ENCODE measurements at places on chromosomes 4 and X.

DNA sequence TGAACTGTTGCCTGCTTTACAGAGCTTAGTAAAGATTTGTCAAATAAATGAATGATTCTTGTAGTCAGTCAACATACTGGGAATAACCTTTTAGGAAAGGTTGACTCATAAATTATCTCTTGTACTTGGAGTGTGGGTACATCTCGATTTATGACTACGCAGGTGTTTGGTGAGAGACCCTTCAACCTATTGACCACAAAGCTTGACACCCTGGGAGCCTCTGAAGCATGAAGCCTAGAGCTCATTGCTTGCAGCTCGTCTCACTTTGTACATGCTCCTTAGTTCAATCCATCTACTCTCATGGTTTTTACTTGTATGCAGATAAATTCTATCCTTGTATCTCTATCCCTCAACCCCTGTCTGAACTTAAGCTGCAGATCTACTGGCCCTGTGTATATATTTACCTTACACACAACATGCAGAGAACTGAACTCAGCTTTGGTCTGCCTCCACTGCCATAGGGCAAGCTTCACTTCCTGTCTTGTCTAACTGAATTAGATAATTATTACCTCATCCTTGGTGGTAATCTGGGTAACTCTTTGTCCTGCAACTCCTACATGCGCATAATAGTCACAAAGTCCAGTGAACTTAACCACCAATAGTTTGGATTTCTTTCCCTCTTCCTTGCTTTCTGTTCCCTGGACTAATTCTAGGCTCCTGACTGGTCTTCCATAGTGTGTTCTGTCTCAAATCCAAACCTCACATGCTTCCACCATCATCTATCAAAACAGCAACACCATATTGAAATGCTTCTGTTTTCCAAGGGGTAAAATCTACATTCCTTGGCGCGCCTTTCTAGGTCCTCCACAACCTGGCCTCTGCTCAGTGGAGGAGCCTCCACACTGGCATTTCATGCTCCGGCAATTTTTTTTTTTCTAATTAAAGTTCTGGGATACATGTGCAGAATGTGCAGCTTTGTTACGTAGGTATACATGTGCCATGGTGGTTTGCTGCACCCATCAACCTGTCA lies 32.2 kb upstream of the FAT1 start:
- no peak for DNase-seq

GRCh38 chr4:98506462-98507132 lies 151.8 kb downstream of the TSPAN5 start:
- no peak for DNase-seq

- DNase-seq, result no peak
Observed at GRCh38 chr4:2942037-2942531, 21.1 kb downstream of the NOP14 start.

GRCh38 chr4:24655971-24656370 lies 71.6 kb upstream of the DHX15 start:
- DNase-seq, result no peak

DNA sequence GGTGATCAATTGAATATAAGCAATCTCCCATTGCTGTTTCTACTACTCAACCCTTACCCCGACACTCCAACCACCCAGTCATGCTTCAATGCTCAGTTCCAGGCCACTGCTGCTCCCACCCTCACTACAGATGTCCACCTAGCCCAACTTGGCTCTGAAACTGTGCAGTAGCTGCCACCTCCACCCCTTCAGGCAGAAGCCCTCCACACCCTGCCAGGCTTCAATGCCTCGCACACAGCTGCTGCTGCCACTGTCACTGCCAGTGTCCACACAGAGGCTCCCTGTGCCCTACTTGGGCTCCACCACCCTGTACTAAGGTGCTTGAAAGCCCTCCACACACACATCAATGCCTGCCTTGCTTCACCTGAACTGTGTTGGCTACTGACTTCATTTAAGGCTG lies 34.6 kb downstream of the LAMTOR3 start:
- DNase-seq, result no peak

- no peak for DNase-seq
Observed at GRCh38 chr4:156959298-156959702, 12.3 kb downstream of the PDGFC start.

- DNase-seq, result no peak
Observed at GRCh38 chr4:186719925-186720694, 3.5 kb downstream of the FAT1 start.

- DNase-seq, result no peak
Observed at GRCh38 chrX:6906608-6907007, 240.9 kb upstream of the STS start.

- no peak for DNase-seq
Observed at GRCh38 chrX:68978255-68978654, 149.4 kb downstream of the EFNB1 start.

GRCh38 chr4:57083090-57083489 lies 27.1 kb downstream of the IGFBP7 start:
- no peak for DNase-seq

DNA sequence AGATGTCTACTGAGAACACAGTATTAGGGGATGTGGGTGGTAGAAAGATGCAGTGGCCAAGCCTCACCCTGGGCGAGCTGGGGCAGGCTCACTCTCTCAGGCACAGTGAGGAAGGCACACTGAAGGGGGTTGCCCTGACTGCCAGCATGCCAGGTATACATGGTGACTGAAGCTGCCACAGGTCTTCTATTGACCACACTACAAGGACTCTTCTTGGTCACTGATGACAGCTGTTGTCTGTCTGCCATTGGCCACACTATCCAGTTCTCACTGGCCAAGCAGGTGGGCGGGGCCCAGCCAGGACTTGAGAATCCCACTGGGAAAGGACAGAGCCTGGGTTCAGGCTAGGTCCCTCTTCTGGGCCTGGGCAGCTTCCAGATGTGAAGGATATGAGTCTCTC lies 39.7 kb upstream of the TBC1D14 start:
- no peak for DNase-seq

DNA sequence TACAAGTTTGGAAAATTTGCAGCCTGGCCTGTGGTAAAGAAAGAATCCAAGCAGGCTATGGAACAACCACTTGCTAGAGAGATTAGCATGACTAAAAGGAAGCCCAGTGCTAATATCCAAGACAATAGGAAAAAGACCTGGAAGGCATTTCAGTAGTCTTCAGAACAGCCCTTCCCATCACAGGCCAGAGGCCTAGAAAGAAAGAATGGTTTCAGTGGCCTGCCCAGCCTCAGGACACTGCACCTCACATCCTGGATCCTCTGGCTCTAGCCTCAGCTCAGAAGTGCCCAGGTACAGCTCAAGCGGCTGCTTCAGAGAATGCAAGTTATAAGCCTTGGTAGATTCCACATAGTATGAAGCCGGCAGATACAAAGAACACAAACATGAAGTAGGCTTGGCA lies 449.8 kb upstream of the AR start:
- no peak for DNase-seq

GRCh38 chr4:61831987-61832386 lies 631.9 kb downstream of the ADGRL3 start:
- no peak for DNase-seq

- no peak for DNase-seq
Observed at GRCh38 chr4:147539959-147540358, 59.1 kb downstream of the EDNRA start.

GRCh38 chrX:87409113-87409841 lies 108.3 kb upstream of the KLHL4 start:
- DNase-seq, result no peak

DNA sequence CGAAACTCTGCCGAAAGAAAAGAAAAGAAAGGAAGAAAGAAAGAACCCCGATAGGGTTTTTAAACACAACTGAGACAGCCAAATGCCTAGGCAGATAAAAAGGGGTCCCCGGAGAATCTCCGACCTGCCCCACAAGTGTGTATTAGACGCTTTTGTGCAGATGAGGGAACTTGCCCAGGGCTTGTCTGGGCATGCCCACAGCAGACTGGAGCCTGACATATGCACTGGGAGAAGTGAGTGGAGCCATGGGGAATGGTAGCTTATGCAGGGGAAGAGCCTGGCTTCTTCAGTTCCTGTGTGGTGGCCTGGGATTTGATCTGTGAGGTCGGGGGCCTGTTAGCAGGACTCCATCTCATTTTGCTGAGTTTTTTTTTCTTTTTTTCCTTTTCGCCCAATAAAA lies 199.0 kb downstream of the GPC3 start:
- DNase-seq, result no peak

DNA sequence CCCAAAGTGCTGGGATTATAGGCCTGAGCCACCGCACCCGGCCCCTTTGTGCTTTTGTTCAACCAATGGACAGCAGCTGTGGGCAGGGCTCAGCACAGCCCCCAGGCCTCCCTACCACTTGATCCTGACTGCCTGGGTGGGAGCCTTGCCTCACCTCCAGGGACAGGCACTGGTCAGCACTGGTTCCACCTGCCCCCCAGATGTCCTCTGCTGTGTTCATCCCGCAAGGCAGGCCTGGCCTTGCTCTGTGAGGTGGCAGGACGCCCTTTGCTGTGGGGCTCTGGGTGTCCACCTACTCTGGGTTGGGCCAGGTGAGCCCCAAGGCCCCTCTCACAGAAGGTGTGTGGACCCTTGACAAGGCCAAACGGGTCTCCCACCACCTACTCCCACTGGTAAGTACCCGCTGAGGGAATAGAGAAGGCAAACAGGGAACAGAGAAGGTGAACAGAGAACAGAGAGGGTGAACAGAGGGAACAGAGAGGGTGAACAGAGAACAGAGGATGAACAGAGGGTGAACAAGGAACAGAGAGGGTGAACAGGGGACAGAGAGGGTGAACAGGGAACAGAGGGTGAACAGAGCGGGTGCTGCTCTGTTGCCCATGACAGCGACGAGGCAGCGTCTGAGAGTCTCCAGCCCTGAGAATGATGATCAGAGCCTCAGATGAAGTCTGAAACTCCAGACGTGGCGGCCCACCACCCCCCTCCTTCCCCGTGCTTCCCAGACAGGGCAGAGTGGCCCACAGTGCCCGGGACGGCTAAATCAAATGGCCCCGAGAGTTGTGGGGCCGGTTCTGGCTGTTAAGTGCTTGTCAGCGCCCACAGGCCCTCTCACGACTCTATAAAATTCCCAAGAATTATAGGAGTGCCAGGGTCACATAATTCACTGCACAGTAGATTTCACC lies 55.0 kb upstream of the NKX1-1 start:
- no peak for DNase-seq

- DNase-seq, result no peak
Observed at GRCh38 chrX:39654183-39654925, 443.4 kb downstream of the BCOR start.

DNA sequence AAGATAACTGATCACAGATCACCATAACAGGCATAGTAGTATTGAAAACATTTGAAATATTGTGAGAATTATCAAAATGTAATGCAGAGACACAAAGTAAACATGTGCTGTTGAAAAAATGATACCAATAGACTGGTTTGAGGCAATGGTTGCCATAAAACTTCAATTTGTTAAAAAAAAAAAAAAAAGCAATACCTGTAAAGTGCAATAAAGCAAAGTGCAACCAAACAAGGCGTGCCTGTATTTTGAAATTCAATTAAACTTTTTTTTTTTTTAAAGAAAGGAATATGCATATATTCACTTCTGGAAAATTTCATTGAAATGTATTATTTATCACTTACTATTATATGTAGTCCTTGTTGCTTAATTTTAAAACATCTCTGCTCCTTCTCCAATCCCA lies 27.7 kb downstream of the TMEM154 start:
- no peak for DNase-seq

GRCh38 chr4:177964061-177964460 lies 521.8 kb upstream of the AGA start:
- DNase-seq, result no peak

DNA sequence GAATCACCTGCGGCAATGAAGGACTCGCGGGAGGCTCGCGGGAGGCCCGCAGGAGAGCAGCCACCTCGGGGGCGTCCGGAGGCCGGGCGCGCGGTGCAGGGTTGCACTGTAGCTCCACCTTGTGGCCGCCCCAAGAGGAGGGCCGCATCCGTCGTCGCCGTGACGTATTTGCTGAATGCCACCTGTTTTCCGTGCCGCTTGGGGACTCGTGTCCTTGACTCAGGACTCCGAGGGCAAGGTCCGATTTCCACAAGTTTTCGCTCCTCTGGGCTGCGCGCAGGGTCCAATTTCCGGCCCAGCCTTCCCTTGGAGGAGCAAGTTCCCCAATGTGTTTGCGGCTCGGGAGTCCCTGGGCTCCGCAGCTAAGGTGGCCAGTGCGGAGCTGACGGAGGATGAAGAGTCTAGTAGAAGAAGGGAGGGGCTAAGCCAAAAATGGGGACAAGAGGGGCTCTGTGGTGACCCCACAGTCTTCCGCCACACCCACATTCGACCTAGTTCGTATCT lies 10.7 kb upstream of the DLG3 start:
- no peak for DNase-seq

DNA sequence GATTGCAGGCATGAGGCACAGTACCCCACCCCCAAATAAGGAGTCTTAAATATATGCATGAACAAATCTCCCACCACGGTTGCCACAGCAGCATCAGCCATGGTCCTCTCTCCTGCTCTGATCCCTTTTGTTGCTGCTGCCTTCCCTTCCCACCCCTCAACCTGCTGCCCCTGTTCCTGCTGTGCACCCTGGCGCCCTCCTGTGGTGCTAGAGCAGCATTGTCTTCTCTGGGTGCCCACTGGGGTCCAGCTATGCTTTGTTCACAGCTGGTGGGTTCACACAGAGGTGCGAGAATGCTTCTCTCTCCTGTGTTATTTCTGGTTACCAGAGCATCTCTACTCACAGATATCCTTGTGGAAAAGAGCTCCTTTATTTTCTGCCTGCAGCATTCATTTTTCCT lies 116.2 kb downstream of the GATB start:
- no peak for DNase-seq

- DNase-seq, result no peak
Observed at GRCh38 chrX:106716463-106716862, 10.0 kb upstream of the RNF128 start.

DNA sequence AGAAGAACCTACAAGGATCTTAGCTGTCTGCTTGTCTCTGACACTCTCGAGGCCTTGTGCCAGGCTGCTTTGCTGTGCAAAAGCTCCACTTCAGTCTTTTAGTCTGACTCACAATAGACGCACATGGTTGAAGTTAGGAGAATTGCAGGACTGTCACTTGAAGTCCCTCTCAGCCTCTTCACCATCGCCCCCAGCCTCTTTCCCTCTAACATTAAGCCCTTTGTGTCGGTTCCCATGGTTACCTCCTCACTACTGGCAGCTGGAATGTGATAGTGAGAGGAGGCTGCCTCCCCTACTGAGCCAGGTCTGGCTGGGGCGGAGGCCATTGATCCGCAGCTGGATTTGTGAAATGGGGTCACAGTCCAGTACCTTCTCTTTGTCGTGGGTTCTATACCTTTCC lies 201.8 kb downstream of the SOWAHB start:
- no peak for DNase-seq

DNA sequence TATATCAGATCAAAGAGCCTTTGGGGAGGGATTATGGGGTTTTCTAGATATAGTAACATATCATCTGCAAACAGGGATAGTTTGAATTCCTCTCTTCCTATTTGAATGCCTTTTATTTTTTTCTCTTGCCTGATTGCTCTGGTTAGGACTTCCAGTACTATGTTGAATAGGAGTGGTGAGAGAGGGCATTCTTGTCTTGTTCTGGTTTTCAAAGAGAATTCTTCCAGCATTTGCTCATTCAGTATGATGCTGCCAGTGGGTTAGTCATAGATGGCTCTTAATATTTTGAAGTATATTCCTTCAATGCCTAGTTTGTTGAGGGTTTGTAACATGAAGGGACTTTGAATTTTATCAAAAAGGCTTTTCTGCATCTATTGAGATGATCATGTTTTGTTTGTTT lies 25.6 kb upstream of the ABCB7 start:
- DNase-seq, result no peak

Data from SIG-M5 (cell line).